Activated naive CD4-positive, alpha-beta T cell treated with Interleukin-2 at 50 U/mL for 16 hours (primary cell): ENCODE measurements at places on chromosomes 2 and 18.

DNA sequence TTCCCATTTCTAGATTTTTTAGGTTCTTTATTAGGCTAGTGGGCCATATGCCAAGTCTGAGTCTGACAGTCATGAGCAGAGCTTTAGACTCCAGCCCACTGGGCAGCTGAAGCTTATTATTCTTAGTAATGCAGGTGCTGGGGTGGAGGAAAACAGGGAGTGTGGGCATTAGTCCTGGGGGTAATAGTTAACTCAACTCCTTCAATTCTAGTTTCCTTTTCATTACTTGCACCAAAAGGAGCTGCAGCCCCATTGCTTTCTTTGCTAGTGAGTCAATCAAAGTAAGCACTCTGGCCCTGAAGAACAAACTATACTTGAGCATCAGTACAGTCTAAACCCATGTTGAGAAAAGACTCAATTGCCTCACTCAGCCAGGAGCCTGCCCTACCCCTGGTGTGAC, 35.5 kb downstream of the ICOS start:
- no peak for DNase-seq

- DNase-seq, result no peak
Observed at GRCh38 chr2:76752506-76752905, 769.7 kb downstream of the LRRTM4 start.

DNA sequence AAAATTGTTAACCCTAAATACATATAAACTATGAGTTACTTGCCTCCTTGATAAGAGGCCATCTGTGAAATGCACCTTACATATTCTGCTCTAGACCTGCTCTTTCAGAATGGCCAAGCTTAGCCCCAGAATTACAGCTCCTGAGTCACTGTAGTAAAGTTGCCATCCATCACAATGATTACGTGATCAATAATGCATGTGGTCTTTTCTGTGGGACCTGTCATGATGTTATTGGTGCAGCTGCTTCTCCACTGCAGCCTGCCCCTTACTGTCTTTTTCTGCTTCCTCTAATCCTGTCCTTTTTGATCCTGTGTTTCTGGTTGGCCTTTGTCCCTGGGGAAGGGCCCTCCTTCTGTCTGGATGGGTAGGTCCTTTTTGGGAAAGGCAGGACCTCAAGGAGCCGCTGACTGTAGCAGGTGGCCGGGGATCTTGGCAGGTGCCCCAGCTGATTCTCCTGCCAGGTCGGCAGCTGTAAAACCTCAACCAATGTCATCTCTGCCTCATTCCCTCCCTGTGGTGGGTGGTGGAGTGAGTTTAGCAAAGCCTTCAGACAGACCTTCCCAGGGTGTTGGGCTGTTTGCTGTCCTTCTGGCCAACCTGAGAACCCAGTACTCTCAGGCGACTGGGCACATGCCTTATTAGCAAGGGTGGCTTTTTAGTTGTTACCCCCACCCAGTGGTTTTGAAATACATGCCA, 126.2 kb upstream of the EML6 start:
- peak; percentile 12 for DNase-seq

DNA sequence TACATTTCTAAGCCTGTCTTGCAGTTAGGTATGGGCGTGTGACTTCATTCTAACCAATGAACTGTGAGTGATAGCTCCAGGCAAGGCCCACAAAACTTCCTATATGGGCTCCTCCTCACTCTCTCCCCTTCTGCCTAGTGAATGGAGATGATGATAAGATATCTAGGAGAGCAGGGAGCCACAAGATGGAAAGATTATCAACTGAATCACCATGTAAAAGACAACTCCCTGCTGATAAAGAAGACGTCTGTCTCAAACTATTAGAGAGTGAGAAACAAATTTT, 237.1 kb downstream of the GPD2 start:
- no peak for DNase-seq
